Aorta (tissue), 5 donors: ENCODE measurements at places on chromosomes 6 and 20. TPM values are rescaled to one million over a fixed set of nuclear protein-coding genes. Genes with fewer than 3 reads are reported as not detected.
A peak's percentile ranks its signal among the peaks of the same experiment; 100 is the strongest.

- no peak for DNase-seq
These were observed 113.7 kb upstream of the GGTLC1 start for GRCh38 chr20:24102290-24102689.

DNA sequence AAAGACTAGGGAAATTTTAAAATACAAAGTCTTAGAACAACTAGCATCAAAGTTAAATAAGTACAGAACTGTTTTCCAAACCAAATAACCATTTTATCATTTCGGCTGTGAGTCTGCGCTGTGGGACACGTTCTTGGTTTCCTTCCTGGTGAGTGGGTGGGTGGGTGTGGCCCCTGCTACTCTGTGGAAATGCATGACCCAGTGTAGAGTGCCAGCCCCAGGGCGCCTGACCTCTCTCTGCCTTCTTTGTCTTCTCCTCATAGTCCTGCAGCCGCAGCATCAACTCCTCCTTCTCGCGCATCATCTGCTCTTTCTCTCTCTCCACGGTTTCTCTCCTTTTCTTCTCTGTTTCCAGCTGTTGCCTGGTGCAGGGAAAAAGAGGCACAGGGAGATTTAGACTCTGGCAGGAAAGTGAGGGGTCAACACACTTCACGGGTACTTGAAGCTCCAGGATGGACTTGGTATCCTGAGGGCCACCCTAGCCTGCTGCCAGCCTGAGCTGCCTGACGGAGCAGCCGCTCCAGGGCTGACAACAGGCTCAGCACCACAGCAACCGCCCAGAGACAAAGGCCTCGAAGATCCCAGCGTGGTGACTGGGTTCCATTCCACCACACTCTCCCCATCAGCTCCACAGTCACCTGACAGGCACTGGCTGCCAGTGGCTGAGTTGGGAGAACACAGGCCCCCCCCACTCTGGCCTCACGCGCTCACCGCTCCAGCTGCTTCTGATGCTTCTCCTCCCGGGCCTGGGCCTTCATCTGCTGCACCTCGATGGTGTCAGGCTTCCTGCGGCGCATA, 48.4 kb downstream of the EZR start:
- DNase-seq, result no peak

GRCh38 chr6:170007468-170008293, 256.3 kb downstream of the ERMARD start:
- no peak for DNase-seq

DNA sequence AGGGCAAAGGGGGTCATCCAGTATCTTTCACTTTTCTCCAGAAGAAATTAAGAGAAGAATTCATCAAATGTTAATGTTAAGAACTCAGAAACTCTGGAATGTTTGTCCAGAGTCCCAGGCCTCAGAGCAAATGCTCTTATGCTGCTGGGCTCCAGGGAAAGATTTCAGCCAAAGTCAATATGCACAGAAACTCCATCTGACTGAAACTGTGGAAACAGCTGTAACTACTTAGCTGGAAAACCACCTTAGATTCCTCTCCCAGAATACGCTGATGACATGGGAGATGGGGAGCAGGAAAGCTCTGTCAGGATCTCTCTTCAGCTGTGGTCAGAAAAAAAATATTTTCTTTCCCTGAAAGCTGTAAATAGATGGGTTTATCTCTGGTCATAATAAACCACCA, 559.6 kb downstream of the RFPL4B start:
- DNase-seq, result no peak

DNA sequence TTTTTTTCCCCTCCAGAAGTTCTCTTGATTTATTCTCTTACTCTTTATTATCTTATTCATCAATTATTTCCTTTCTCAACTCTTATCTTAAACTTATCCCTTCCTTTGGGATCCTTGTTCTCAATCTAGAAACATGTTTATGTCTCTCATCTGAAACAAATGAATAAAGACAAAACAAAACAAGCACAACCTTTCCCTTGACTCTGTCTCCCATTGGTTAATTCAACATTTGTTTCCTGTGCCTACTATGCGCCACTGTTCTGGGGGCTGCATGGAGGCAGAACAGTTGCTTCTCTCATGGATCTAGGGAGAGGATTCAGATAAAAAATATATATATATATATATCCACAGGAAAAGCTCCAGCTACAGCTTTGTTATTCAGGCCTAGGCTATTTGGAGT, 5.2 kb upstream of the MRAP2 start:
- DNase-seq, result no peak

DNA sequence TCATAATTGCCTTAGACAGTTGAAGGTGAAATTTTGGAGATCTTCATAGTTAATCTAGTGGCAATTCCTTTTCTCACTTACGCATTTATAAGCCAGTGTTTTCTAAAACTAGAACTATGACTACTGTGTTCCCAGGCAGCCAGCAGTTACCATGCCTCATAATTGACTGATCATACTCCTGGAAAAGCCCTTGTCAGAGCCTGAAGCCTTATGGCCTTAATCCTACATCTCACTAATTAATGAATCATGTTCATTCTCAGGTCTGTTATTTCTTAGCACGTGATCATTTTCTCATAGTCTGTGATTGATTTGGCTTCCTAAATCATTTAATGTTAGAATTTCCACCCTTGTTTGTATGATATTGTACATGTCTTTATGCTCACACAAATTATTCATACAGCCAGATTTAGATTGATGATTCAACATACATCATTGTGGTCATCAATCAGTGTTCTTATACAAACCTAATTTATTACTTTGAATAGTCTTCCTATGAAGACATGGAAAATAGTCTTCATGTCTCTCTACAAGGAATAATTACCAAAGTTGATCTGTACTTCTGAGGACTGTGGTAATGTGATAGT, 132.6 kb upstream of the ASCC3 start:
- no peak for DNase-seq

- no peak for DNase-seq
These were observed 20.7 kb upstream of the RBBP8NL start for GRCh38 chr20:62448038-62448437.

GRCh38 chr6:170417881-170418280, 111.3 kb downstream of the FAM120B start:
- no peak for DNase-seq

GRCh38 chr20:47484303-47484702, 17.4 kb upstream of the NCOA3 start:
- DNase-seq, result no peak

GRCh38 chr6:125169058-125169457, 15.5 kb downstream of the TPD52L1 start:
- DNase-seq, result no peak

DNA sequence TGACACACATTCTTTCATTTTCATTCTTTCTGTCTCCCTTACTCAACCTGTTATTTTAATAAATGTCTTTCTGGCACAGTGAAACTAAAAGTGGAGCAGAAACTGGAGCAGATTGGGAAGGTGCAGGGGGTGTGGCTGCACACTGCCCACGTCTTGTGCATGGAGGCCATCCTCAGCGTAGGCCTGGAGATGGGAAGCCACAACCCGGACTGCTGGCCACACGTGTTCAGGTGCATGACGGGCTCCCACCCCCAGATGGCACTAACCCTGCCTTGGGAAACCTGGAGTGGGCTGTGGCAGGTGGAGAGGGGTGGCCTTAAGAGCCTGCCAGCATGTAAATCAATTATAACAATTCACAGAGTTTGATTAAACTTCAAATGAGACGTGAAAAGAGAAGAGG, 71.4 kb upstream of the PBOV1 start:
- DNase-seq, result no peak

GRCh38 chr6:109304284-109305015, 77.8 kb downstream of the CD164 start:
- DNase-seq, result no peak

GRCh38 chr6:150336299-150336698, 32.5 kb upstream of the IYD start:
- no peak for DNase-seq

GRCh38 chr6:28802417-28803336, 121.1 kb downstream of the TRIM27 start:
- DNase-seq, result no peak

- peak; percentile 97 for DNase-seq
These were observed 11.0 kb upstream of the NQO2 start for GRCh38 chr6:2988426-2989331.

GRCh38 chr6:136035378-136036070, 184.0 kb downstream of the PDE7B start:
- DNase-seq, result no peak

- no peak for DNase-seq
These were observed 144.7 kb upstream of the FBXL4 start for GRCh38 chr6:99092461-99092860.

GRCh38 chr20:46031014-46031569, 2.1 kb downstream of the SLC12A5 start:
- DNase-seq, result no peak

DNA sequence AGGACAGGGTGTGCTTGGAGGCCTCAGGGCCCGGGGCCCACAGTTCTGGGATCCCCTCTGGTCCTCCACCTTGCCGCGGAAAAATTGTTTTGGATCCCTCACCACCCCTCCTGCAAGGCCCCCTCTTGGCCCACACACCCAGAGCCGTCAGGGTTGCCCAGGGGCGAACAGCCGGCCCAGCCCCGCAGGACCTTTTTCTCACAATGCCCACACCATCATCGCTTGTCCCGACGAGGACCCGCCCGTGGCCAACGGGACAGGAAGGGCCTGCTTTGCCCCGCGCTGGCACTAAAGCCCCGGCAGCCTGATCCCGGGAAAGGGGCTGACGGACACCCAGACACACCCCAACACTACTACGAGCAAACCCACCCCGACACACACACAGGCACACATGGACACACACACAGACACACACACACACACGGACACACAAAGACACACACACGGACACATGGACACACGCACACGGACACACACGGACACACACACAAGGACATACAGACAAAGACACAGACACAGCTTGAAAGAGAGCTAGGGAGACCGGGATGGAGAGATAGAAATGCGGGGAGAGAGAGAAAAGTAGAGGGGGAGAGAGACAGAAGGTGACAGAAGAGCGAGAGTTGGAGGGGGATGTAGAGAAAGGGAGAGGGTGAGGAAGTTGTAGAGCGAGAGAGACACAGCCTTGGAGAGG, 1493.5 kb upstream of the DEFB115 start:
- DNase-seq, result no peak

DNA sequence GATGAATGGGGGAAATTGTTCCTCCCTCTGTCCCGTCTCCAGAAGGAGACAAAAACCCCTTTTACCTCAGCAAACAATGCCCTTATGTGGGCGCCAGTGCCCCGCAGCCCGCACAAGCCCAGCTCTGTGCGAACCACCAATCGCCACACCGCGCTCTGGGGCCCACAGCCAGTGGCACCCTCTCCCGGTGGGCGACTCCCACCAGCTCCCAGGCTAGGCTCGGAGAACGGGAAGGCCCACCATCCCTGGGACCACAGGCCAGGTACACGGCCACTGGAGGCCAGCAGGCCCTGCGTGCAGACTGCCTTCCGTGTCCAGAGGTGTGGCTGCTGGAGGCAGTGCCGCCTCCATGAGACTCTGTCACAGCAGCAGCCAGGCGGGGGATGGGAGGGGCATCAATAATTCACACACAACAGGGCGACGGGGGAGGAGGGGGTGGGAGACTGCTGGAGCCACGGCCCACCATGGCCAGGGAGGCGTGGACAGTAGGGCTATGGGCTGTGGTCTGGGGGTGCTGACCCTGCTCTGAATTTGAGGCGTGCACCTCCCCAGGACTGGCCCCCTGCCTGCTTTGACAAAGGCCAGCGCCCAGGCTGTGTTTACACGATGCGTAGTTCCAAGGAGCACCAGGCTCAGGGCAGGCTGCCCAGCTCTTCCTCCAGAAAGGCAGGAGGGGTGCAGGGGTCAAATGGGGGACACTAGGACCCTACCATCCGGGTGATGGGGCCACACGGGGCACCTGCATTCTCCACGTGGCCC, 105.7 kb downstream of the ASXL1 start:
- no peak for DNase-seq

GRCh38 chr6:49499623-49500022, at the start of gene GLYATL3:
TSS of gene GLYATL3 (plus strand) at chr6:49499923. CDS start at chr6:49511991, 12,068 bp downstream.
- DNase-seq, result no peak

- DNase-seq, result no peak
These were observed 72.7 kb downstream of the SRC start for GRCh38 chr20:37418591-37419109.

- DNase-seq, result no peak
These were observed 378.0 kb upstream of the FLRT3 start for GRCh38 chr20:14715400-14715799.

DNA sequence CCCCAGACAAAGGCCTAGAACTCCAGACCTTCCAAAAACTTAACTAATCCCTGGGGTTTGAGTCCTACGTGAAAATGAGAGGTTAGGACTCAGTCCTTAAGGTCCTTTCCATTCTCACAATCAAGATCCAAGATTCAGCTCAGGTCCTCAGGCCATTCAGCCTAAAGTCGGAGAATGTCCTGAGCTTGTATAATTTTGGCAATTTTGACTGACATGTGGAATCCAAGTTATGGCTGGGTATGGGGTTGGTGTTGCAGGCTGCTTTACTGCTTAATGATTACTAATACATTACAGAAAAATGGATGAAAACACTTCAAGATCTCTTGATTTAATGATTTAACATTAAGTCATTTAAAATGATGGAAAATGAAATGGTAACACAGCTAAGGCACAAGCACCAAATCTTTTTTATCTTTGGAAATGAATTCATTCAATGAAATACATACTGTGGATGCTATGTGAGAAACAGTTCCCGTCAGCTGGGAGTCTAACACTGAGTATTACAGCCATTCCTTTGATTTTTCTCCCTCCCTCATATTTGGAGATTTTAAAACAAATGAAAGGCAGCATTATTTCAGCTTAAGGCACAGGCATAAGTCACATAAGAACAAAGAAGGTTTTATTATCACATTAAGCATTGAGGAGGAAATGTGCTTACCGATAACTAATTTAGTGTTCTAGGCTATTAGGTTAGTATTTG, 1.3 kb downstream of the ARHGAP18 start:
- DNase-seq, result no peak

DNA sequence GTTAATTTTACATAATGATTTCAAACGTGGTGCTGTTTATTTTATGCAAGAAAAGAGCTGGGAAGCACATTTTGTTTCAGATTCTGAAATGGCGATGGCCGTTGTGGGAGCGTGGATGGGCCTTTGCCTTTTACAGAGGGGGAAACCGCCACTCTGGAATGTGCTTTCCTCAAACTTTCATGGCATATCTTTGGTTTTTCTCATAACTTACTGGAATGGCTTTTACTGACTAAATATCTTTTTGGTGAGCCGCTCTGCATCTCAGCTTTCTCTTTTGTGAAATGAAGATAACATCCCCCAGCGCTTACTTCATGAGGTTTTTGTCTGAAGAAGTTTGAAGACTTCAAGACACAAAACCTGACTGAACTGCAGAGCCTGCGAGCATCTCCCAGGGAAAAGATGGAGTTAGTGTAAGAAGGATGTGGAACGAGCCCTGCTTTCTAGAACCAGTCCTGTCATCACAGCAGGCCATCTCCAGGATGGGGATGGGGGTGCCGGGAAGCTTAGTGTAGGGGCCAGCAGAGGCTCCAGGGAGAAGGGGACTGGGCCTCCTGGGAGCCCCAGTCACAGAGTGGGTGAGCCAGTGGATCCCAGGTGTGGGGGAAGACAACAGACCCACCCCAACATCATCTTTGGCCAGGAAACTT, 61.8 kb upstream of the TIAM2 start:
- no peak for DNase-seq

- no peak for DNase-seq
These were observed 34.3 kb upstream of the TCF21 start for GRCh38 chr6:133854364-133855275.

GRCh38 chr20:25459111-25459830, 51.8 kb downstream of the GINS1 start:
- no peak for DNase-seq

C20orf202 gene
- total RNA-seq, result not detected

VSX1 gene
- total RNA-seq, result not detected

TFEB gene
- total RNA-seq, result 22.2 TPM

ANGPT4 gene
- total RNA-seq, result 0.19 TPM

BPI gene
- 0.19 TPM for total RNA-seq

CLDN20 gene
- total RNA-seq, result not detected

ZNF831 gene
- total RNA-seq, result 0.57 TPM

HIVEP2 gene
- 36.8 TPM for total RNA-seq

GPLD1 gene
- 7.3 TPM for total RNA-seq

SLC22A7 gene
- not detected for total RNA-seq
